Activated naive CD8-positive, alpha-beta T cell treated with anti-CD3 and anti-CD28 coated beads for 36 hours (primary cell): ENCODE measurements at places on chromosomes 12 and 14. TPM values are rescaled to one million over a fixed set of nuclear protein-coding genes. Genes with fewer than 3 reads are reported as not detected.

NDUFB1 gene
- 105 TPM for total RNA-seq

NABP2 gene
- total RNA-seq, result 84.5 TPM

SLC6A13 gene
- 0.64 TPM for total RNA-seq

GRCh38 chr14:91883753-91884152 is 16.4 kb upstream of the TC2N start:
- no peak for DNase-seq

- DNase-seq, result no peak
Measured at GRCh38 chr12:15209782-15210181, 11.4 kb downstream of the RERG start.

DNA sequence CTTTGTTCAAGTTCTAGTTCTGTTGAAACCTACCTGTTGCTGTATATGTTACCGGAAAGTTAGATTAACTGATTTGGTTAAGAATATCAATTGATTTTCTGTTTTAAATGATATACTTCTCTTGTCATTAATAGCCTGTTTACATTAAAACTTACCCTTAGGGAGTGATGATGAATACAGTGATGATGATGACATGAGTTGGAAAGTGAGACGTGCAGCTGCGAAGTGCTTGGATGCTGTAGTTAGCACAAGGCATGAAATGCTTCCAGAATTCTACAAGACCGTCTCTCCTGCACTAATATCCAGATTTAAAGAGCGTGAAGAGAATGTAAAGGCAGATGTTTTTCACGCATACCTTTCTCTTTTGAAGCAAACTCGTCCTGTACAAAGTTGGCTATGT is 33.0 kb downstream of the CAND1 start:
- DNase-seq, result no peak

- peak; percentile 35 for DNase-seq
Measured at GRCh38 chr14:38208618-38209562, 1.2 kb downstream of the SSTR1 start.

GRCh38 chr12:109783965-109784244 is 49.3 kb downstream of the TRPV4 start:
- DNase-seq, result no peak

GRCh38 chr12:94922561-94922960 is 80.9 kb downstream of the NDUFA12 start:
- no peak for DNase-seq

GRCh38 chr12:11171969-11172675 is 1.1 kb downstream of the SMIM10L1 start:
- no peak for DNase-seq

- no peak for DNase-seq
Measured at GRCh38 chr12:79317179-79317847, 373.5 kb downstream of the PAWR start.

DNA sequence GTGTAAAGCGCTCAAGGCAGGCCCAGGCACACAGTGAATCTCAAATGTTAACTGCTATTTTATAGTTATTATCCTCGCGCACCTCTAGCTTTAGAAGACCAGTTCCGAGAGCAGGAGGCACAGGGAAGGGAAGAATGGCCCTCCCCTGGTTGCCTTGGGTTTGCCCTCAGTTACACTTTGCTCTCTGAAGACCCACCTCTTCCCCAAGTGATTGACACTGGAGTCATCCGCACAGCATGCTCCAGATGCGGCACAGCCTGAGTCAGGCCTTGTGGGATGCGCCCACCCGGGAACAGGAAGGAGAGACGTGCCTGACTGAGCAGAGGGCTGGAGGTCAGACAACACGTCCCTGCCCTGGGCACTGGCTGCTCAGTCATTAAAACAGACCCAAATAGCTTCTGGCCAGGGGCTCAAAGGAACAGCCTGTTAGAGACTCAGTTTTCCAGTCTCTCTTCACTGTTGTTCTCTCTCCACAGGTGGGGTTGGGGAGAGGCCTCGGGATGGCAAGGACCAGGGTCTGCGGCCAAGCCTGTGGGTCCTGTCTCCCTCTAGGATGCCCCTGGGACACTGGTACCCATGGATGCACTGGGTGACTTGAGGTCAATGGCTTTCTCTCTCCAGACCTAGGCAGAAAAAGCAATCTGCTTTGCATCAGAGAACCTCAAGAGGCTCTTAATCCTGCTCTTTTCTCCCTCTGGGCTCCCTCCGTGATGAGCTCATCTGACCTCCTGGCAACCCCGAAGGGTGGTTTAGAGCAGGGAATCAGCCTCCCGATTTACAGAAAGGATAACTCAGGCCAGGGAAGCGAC is 13.6 kb upstream of the MLXIP start:
- DNase-seq, result no peak
